ENCODE measurements at places on chromosomes 1 and 21. TPM values are rescaled to one million over a fixed set of nuclear protein-coding genes. Genes with fewer than 3 reads are reported as not detected.

- peak; percentile 37 for DNase-seq
Observed at GRCh38 chr1:102879439-102879993, 228.8 kb downstream of the COL11A1 start.

- peak; percentile 39 for DNase-seq
Observed at GRCh38 chr1:201391651-201392511, 7.2 kb downstream of the LAD1 start.

GRCh38 chr1:204103431-204103741 lies 30.5 kb downstream of the SOX13 start:
- no peak for DNase-seq

DNA sequence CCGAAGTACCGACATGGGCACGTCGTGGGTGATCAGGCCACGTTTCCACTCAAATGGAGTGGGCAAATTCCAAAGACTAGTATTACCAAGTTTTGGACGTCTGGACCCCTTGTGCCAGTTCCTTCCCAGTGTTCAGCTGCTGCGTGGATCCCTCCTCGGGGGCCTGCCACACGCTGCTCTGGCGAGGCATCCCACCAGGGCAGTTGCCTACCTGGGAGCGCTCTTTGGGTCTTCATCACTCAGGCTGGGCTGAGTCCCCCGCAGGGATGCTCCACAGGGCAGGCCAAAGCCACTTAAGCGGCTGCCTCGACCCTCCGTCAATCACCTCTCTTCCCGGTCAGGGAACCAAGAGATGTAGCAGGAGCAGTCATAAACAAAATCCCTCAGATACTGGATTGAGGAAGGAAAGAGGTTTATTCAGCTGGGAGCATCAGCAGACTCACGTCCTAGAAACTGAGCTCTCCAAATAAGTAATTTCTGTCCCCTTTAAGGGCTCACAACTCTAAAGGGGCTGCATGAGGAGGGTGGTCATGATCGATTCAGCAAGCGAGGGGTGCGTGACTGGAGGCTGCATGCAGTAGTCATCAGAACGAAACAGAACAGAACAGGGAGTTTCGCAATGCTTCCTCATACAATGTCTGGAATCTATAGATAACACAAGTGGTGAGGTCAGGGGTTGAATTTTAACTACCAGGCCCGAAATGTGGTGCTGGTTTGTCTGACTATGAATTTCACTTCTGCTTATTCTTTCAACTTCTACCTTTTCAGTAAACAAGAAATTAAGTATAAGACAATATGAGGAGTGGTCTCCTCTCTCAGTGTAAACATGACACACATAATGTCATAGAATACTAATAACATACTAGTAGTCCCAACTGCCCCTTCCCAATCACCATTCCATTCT lies 998.6 kb upstream of the NCAM2 start:
- no peak for DNase-seq

IL22RA1 gene
- 1.2 TPM for total RNA-seq

SPAG17 gene
- total RNA-seq, result 0.45 TPM

- DNase-seq, result no peak
Observed at GRCh38 chr1:53576866-53577760, 117.9 kb downstream of the DMRTB1 start.

ZNF593 gene
- total RNA-seq, result 27.4 TPM
